Activated naive CD4-positive, alpha-beta T cell treated with Interleukin-2 at 50 U/mL for 16 hours (primary cell): ENCODE measurements at places on chromosomes 7 and 10.

DNA sequence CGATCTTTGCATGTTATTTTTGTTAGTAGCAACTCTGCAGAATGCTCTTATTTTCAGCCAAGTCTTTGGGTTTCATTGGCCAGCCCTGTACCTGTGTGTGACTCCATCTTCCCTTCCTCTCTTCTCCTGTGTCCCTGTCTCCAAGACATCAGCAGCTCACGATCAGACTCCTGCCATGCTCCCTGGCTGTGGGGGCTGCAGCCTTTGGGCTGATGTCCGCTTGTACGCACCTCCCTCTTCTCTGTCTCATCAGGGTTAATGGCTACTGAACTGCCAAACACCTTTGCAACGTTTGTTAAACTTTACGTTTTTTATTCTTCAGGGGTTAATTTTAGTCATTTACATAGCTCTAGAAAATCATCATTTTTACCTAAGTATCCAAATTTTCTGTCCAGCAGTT lies 103.5 kb upstream of the RET start:
- no peak for DNase-seq

GRCh38 chr10:84921701-84922100 lies 593.3 kb downstream of the CCSER2 start:
- DNase-seq: no peak

GRCh38 chr10:14731875-14732512 lies 42.7 kb downstream of the FAM107B start:
- DNase-seq: no peak

DNA sequence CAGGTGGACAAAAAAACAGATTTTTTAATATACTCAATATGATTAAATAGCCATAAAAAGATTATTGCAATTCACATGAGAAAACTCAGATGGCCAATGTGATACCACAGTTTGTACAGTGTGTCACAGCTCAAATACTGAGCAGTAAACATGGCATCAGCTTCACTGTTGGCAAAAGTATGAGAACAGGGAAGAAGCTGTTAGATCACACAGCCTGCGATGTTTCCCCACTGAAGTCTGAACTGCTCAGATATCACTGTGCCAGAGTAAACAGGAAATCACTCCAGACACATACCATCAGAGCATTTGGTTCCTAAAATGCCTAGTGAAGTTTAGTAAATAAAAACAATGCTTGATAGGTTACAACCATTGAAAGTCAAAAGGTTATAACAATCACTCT lies 347.8 kb downstream of the ETV1 start:
- no peak for DNase-seq

- DNase-seq: no peak
Observed at GRCh38 chr7:35485436-35485835, 209.5 kb downstream of the HERPUD2 start.

- no peak for DNase-seq
Observed at GRCh38 chr7:105756367-105756766, 120.0 kb downstream of the ATXN7L1 start.

DNA sequence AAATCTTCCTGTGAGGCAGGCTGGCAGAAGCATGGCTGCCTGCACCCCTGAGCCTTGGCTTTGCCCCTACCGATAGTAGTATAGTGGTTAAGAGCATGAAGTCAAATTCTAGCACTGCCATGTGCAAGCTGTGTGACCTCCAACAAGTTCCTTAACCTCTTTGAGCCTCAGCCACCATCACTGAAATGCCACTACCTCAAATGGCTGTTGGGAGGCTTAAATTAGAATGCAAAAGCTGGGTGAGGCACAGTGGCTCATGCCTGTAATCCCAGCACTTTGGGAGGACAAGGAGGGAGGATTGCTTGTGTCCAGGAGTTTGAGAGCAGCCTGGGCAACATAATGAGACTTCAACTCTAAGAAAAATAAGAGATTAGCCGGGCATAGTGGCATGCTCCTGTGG lies 8.4 kb downstream of the SFRP5 start:
- DNase-seq: no peak

- DNase-seq: no peak
Observed at GRCh38 chr10:101566333-101567164, 21.5 kb downstream of the POLL start.

DNA sequence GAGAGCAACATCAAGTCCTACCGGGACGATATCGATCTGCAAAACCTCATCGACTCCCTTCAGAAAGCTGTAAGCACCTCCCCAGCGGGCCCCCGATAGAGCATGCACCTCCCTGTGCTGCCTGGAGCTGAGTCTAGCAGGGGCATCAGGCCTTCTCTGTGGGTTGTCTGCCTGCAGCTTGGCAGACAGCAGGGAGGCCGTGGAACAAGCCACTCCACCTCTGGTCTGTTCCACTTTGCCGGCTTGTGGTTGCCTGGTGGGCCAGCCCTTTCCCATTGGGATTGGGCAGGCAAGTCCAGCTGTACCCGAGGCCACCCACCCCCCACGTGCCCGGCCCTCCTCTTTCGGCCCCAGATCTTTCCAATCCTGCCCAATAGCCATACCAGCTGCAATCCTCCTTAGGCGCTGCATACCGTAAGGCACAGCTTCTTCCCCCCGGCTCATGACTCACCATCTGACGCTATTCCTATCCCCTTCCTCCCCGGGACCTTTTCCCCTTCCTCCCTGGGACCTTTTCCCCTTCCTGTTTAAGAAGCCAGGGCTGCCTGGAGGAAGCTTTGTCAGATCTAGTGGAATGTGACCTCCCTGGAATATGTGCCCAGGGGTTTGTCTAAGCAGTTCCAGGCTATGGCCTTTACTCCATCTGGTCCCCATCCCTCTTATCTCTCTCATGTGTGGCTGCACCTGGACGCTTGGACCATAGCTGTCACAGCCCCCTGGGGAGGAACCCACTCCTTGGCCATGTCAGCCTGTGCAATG lies 28.1 kb upstream of the SH2D4B start:
- no peak for DNase-seq

DNA sequence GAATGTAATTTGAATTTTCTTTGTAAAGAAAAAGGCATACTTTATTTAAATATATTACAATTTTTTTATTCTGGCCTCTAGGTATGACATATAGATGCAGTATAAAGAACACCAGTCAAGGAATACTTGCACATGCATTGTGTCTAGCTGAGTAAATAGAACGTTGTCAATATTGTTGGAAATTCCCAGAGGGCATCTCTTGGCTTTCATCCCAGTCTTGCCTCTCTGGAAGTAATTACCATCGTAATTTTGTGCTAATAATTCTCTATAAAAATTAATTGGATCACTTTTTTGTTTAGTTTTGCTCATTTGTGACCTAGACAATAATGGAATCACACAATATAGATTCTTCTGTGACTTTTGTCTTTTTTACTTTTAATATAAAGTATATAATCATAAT lies 1052.3 kb upstream of the CELF2 start:
- DNase-seq: no peak

GRCh38 chr10:131436458-131436857 lies 124.9 kb upstream of the TCERG1L start:
- no peak for DNase-seq

GRCh38 chr10:28971764-28972163 lies 294.4 kb downstream of the BAMBI start:
- DNase-seq: no peak

GRCh38 chr7:109890622-109891021 lies 1200.3 kb upstream of the LRRN3 start:
- DNase-seq: no peak

DNA sequence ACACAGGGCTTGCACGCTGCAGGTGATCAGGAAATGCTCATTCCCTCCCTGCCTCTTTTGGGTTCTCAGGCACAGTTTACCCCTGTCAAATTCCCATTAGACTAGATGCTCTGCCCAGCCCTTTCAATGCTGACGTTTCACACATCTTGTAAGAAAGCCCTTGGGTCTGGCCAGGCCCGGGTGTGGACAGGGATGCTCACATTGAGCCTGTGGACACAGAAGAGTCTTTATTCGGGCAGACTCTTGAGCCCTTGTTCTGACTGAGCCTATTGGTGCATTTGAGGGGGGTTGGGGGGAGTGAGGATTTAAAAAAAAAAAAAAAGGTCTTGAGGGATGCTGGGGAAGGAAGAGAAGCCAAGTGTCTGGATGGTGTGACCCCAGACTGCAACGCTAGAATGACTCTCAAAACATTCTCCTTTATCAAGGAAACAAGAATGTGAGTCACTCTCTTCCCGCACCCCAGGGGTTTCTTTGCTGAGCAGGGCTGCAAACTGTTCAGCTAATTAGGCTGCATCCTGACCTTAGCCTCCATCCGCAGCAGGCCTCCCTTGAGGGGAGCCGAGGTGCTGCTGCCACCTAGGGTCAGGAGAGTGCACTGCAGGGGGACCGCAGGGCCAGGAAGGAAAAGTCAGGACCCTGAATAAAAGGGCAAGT lies 53.6 kb upstream of the TMEM72 start:
- peak; percentile 61 for DNase-seq
